Activated naive CD4-positive, alpha-beta T cell treated with anti-CD3 and anti-CD28 coated beads, Interleukin-2, amount 50 U/mL, for 72 hours (primary cell): ENCODE measurements at places on chromosomes 12 and 14. TPM values are rescaled to one million over a fixed set of nuclear protein-coding genes. Genes with fewer than 3 reads are reported as not detected.

Gene CRIP1
- total RNA-seq, result 214 TPM

Gene KRT75
- total RNA-seq, result not detected

Gene CABP1
- 3.0 TPM for total RNA-seq

Gene TFCP2
- total RNA-seq, result 32.3 TPM

Gene ERBB3
- total RNA-seq, result 0.34 TPM

Gene KRT6C
- not detected for total RNA-seq

Gene ETFRF1
- total RNA-seq, result 10.6 TPM

Gene CLEC1B
- not detected for total RNA-seq

Gene CPNE6
- not detected for total RNA-seq

DNA sequence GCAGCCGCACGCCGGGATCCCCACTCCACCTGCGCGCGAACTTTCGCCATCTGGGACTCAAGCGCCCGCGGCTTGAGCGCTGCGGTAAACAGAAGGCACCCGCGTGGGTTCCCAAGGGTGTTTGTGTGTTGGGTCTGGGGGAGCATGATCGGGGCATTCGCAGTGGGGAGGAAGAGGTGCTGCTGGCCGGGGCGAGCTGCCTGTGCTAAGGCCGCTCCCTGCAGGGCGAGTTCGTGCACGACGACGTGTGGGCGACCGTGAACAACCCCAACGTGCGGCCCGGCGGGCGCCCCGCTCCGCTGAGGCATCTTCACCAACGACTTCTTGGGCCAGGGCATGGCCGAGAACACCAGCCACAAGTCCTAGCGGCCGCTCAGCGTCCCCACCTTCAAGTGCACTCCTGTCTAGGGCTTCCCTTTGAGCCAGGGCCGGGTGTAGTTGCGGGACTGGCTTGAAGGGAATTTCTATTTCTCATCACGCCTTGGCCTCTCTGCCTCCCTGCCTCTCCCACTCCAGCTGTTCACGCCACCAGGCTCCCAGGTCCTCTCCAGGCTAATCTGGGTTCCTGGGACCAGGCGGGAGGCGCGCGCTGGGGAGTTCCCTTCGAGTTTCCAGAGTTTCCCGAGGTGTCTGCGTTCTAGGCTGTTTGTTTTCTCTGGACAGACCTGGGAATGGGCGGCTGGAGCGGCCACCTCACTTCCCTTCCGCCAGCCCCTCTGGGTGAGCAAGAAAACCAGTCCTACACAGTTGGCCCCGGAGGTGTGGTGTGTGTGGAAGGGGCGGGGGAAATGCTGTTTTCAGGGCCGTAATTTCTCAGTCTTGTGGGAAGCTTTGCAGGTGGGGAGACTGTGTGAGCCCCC, 417.8 kb upstream of the TMTC1 start:
- DNase-seq, result no peak

DNA sequence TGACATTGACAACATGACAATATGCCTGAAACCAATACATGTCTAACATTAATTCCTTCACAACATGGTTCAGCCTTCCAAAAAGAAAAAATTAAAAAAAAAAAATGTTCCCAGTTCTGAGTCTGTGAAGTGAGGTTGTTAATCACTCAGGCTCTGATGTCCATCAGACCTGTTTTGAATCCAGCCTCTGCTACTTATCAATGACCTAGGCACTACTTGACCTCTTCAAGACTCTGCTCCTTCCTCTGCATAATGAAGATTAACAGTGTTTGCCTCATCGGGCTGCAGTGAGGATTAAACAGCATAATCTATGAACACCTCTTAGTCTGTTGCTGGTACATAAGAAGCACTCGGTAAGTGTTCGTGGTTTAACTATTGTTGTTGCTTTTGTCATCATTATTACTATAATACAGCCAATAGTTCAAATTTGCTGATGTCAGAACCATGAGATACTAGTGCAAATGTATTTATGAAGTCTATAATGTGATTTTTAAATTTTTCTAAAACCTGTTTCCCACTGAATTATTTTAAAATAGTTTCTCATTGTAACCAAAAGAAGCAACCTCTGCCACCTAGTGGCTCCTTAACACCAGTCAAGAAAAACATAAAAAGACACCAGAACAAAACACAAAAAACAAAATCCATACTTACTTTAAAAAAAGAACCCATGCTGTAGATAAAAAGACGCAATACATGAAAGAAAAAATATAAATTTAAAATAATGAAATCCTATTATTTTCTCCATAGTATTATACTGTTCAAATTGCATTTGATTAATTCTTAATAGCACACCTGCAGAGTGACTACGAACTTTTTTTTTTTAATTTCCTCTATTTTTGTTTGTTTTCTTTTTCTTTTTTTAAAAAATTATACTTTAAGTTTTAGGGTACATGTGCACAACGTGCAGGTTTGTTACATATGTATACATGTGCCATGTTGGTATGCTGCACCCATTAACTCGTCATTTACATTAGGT, 20.3 kb upstream of the TMX1 start:
- DNase-seq, result no peak

GRCh38 chr12:53712059-53712643, 15.1 kb downstream of the CALCOCO1 start:
- no peak for DNase-seq

- no peak for DNase-seq
Measured at GRCh38 chr12:125249932-125250331, 184.7 kb downstream of the AACS start.

DNA sequence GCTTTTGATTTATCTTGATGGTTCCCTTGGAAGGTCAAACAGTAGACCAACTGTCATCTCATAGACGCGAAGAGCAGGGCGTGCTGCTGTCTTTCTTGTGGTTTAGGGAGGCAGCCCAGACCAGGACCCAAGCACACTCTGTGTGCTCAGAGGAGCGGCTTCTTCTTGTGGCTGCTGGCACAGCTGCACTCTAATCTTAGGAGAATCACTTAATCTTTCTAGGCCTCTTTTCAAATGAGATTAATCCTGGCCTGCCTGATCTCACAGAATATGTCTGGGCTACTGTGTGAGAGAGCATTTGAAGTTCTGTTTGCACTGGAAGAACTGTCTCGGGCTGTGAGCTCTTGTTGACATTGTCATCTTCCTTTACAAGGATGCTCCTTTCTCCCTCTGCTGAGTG, 60.0 kb upstream of the TRAF3 start:
- no peak for DNase-seq

- DNase-seq, result no peak
Measured at GRCh38 chr12:25017336-25017735, 68.4 kb upstream of the BCAT1 start.

DNA sequence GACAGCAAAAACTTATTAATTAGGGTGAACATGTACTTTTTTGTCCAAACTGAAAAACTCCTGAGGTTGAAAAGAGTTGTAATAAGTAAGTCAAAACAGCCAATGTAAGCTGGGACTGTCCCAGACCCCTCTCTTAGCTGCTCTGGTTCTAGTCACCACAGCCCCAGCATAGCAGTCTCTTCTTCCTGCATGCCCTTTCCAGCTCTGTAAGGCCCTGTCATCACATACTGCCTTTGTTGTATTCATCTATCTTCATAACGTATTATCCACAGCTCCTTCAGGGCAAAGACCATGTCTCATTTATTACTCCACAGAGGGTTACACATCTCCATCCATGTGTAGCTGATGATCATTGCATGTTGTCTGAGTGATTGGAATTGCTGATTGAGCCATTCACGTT, 56.5 kb downstream of the UTP20 start:
- no peak for DNase-seq

- DNase-seq, result no peak
Measured at GRCh38 chr12:92829686-92830282, 99.3 kb downstream of the EEA1 start.

DNA sequence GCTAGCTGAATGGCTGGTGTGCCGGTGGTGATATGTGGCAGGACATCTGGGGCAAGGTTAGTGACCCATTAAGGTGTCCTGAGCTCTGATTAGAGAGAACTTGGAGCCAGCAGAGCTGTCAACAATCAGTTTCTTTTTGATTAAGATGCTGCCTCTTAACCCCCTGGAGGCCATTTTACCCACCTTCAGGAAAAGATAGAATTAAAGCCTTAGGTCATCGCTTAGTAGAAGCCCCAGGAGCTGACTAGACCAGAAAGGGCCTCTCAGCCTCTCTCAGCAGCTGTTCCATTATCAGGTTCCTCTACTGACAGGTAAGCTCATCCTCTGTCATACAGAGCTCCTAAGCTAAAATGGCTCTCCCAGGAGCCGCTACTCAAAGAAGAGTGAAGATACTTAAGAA, 339.0 kb downstream of the FUT8 start:
- DNase-seq, result no peak

DNA sequence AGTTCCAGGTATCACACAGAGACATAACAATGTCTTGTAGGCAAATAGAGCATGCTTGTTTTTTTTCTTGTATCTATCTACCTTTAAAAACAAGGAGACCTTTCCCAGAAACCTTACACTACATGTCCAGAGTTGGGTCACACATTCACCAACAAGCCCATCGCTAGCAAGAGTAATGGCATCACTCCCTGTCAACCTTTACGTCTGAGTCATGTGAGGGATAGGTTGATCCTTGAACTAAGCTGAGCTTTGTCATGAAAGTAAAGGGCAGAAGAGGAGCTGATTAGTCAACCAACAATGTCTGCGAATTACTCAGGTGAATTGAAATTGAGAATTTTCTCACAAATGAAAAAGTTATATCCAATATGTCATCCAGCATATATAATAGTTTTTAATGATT, 219.4 kb downstream of the CNTN1 start:
- DNase-seq, result no peak

GRCh38 chr12:40681148-40681547, 11.1 kb upstream of the CNTN1 start:
- no peak for DNase-seq

DNA sequence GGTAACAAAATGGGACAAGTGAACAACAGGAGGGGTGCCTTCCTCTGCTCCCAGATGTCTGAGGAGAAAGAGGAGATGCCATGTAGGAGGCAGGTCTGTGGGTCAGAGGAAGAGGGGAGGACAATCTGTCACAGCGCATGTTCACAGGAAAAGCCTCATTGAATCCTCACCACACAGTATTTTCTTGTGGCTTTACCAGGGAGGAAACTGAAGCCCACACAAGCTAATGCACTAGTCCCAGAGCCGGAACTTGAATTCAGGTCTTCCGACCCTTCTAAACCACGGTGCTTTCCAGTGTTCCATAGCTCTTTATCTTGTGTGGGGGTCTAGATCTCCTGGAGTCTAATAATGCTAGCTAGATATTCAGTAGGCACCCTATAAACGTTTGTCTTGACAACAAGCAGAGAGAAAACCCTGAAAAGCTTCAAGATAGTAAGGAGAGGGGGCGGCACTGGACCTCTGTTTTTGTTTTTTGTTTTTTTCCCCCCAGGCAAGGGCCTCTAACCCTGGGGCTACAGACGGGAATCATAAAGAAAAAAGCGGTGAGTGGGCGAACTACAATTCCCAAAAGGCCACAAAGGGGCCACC, 371 bp upstream of the SHMT2 start:
- DNase-seq, result no peak

GRCh38 chr12:124248941-124249825, 45.7 kb upstream of the RFLNA start:
- no peak for DNase-seq

- peak; percentile 49 for DNase-seq
Measured at GRCh38 chr12:131830335-131830913, 2.2 kb downstream of the MMP17 start.

DNA sequence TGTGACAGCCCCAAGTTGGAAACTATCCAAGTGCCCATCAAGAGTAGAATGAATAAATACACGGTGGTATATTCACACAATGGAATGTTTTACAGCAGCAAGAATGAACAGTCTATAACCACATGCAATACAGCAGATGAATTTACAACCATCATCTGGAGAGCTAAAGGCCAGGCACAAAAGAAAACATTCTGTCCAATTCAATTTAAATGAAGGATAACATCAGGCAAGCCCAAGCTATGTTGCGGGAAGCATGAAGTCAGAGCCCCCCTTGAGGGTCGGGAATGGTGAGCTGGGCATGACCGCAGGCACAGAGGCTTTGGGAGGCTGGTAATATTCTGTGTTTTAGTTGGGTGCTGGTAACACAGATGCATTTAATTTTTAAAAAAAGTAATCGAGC, 76.0 kb downstream of the SYNE3 start:
- DNase-seq, result no peak

- no peak for DNase-seq
Measured at GRCh38 chr14:101933209-101933608, 31.2 kb upstream of the DYNC1H1 start.

- no peak for DNase-seq
Measured at GRCh38 chr12:72288911-72289310, 16.7 kb downstream of the TRHDE start.

DNA sequence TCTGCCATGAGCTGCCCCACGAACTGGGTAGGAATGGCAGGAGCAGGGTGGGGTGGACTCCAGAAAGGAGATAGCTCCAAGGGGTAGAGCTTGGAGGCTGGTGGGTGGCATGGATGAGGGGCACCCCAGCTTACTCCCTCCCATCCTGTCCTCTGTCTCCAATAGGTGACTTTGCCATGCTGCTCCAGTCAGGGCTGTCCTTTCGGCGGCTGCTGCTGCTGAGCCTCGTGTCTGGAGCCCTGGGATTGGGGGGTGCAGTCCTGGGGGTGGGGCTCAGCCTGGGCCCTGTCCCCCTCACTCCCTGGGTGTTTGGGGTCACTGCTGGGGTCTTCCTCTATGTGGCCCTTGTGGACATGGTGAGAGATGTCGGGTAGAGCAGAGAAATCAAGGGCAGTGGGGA, 7.1 kb downstream of the SLC39A5 start:
- DNase-seq, result no peak

- no peak for DNase-seq
Measured at GRCh38 chr12:32811686-32812392, 56.1 kb upstream of the YARS2 start.

GRCh38 chr14:64942531-64943111, at the start of gene GPX2:
Gene GPX2, minus strand, starts transcription at chr14:64942745. Its CDS starts 19 bp downstream, at chr14:64942726.
- no peak for DNase-seq

DNA sequence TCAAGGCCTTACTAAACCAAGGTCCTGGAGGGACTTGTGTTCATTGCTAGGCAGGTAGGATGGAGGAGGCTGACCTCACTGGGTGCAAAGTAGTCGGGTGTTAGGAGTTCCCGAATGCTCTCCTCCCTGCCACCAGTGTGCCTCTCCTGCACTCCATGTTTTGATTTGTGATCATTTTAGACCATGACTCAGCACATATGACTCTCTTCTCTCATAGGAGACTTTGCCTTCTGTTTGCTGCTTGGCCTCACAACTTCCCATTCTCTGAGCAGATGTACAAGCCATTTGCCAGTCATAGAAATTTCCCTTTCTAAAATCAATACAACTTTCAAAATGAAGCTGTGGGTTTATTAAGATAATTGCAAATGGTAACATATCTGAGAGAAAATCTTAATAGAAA, 46.6 kb upstream of the LRIG3 start:
- no peak for DNase-seq

GRCh38 chr14:33780035-33780434, 170.8 kb downstream of the EGLN3 start:
- DNase-seq, result no peak

DNA sequence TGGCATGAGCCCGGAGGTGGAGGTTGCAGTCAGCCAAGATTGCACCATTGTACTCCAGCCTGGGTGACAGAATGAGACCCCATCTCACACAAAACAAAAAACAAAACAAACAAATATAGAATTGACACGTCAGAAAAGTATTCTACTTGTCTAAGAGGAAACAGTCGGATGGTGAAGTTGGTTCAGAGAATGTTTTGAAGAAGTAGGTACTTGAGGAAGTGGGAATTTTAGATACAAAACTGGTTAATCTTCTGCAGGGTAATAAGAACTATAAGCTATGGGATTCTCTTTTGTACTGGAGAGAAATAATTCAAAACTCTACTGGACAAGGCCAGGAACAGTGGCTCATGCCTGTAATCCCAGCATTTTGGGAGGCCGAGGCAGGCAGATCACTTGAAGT, 14.6 kb upstream of the TCTN1 start:
- DNase-seq, result no peak
